ENCODE measurements at places on chromosomes 1 and 21. TPM values are rescaled to one million over a fixed set of nuclear protein-coding genes. Genes with fewer than 3 reads are reported as not detected.

GRCh38 chr1:209344156-209344555 lies 239.4 kb upstream of the CAMK1G start:
- no peak overlapping the region for H3K27ac ChIP-seq
- no peaks in the 10 kb centered on the region for H3K36me3 ChIP-seq
- DNase-seq: no peak
- H3K4me3 ChIP-seq: no peak overlapping the region
- no peaks in the 10 kb centered on the region for H3K27me3 ChIP-seq
- no peaks in the 10 kb centered on the region for H3K4me1 ChIP-seq

GRCh38 chr1:184326278-184326677 lies 60.6 kb upstream of the C1orf21 start:
- no peaks in the 10 kb centered on the region for H3K4me1 ChIP-seq
- no peaks in the 10 kb centered on the region for H3K27me3 ChIP-seq
- no peak overlapping the region for H3K27ac ChIP-seq
- H3K36me3 ChIP-seq: no peaks in the 10 kb centered on the region
- no peak overlapping the region for H3K4me3 ChIP-seq

DNA sequence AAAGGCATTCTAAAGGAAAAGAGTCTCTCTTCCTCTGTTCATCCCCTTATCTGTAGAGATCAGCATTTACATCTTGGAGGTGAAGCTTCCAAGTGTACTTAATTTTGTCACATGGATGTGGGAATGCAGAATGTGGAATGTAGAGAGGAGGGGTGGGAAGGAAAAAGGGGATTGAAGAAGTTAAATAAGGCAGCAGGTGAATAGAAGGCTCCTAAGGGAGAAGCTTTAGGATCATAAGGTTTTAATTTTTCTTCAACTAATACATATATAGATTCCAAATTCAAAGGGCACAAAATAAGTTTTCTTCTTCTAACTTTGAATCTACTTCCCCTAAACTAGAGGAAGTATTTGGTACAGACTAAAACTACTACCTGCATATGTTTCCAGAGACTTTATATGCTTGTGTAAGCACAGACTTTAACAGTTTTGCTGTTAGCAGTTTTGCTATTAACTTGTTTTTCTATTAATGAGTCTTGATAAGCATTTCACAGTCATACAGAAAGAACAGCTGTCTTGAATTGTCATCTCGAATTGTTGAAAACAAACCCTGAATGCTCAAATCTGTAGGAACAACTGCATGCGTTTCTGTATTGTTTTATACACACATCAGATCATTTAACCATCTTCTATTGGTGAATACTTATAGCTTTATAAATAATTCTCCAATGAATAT lies 12.7 kb downstream of the TENT5C start:
- H3K27ac ChIP-seq: no peak overlapping the region
- peaks cover 39% of the 10 kb centered on the region for H3K4me1 ChIP-seq
- H3K27me3 ChIP-seq: no peaks in the 10 kb centered on the region
- H3K36me3 ChIP-seq: no peaks in the 10 kb centered on the region

GRCh38 chr1:62312698-62313097 lies 6.5 kb downstream of the KANK4 start:
- no peak for DNase-seq
- no peaks in the 10 kb centered on the region for H3K36me3 ChIP-seq
- H3K4me3 ChIP-seq: no peak overlapping the region
- no peak overlapping the region for H3K27ac ChIP-seq
- no peaks in the 10 kb centered on the region for H3K4me1 ChIP-seq
- peaks cover 10% of the 10 kb centered on the region for H3K27me3 ChIP-seq

DNA sequence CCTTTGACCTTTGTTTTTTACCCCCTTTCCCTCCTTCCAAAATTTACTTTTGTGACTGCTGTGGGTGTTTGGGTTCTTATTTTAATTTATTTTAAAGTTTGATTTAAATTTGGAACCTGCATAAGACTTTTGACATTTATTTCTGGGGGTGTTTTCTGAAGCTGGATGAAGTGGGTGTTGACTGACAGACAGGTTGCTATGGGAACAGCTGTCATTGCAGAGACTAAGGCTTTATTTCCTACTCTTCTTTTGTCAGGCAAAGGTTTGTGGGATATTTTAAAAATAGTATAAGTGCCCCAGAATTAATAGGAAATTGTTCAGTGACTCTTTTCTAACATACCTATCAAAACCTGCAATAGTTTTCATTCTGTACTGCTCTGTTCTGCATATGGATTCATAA lies 290.8 kb upstream of the ESRRG start:
- no peak for DNase-seq
- H3K4me3 ChIP-seq: no peak overlapping the region
- H3K4me1 ChIP-seq: no peaks in the 10 kb centered on the region
- H3K27me3 ChIP-seq: no peaks in the 10 kb centered on the region
- H3K27ac ChIP-seq: no peak overlapping the region

- H3K4me3 ChIP-seq: no peak overlapping the region
- H3K27me3 ChIP-seq: peaks cover 2% of the 10 kb centered on the region
- peaks cover 15% of the 10 kb centered on the region for H3K4me1 ChIP-seq
- no peak for DNase-seq
Observed at GRCh38 chr1:153288634-153289275, 24.0 kb downstream of the PGLYRP3 start.

GRCh38 chr1:76247261-76247852 lies 172.8 kb downstream of the ST6GALNAC3 start:
- no peaks in the 10 kb centered on the region for H3K27me3 ChIP-seq
- H3K4me1 ChIP-seq: no peaks in the 10 kb centered on the region
- H3K27ac ChIP-seq: no peak overlapping the region
- H3K36me3 ChIP-seq: no peaks in the 10 kb centered on the region

GRCh38 chr1:84385347-84385746 lies 12.9 kb upstream of the DNASE2B start:
- DNase-seq: no peak
- no peaks in the 10 kb centered on the region for H3K36me3 ChIP-seq
- no peak overlapping the region for H3K27ac ChIP-seq
- H3K27me3 ChIP-seq: no peaks in the 10 kb centered on the region
- no peak overlapping the region for H3K4me3 ChIP-seq
- H3K4me1 ChIP-seq: no peaks in the 10 kb centered on the region

DNA sequence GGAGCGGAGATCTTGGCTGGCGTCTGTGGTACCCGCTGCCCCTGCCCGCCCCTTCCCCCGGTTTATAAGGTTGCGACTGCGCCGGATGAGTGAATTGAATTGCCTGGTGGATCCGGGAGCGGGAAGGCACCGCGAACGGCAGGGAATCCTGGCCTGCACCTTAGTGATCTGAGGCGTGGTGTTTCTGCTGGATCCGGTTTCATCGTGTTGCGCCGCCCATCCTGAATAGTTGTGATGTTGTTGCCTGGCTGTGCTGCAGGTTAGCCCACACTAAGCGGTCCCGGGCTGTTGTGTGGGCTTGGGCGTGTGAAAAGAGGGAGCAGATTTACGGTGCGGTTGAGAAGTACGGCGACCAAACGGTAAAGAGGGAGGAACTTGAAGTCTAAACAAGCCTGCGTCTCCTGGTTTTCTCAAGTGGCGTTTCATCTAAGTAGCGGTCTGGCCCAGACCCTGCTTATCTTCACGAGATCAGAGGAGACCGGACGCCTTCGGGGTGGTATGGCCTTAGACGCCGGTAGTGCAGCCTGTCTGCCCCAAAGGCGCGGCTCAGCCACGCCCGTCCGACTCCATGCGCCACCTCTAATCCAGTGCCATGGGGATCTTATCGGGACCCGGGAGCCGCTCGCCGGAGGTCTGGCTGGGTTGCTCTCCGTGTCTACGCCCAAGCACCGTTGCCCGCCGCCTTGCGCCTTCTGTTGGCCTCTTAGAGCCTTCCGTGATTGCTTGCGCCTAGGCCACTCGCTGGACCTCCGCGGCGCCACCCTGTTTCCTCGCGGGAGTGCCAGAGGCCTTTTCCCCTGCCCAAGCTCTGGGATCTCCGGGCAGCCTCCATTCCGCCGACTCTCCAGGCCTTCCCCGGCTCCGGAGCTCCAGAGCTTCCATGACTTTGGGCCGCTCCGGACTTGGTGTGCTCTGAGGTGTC lies 87.5 kb upstream of the RHOU start:
- H3K27ac ChIP-seq: no peak overlapping the region
- H3K36me3 ChIP-seq: no peaks in the 10 kb centered on the region
- peaks cover 28% of the 10 kb centered on the region for H3K4me1 ChIP-seq
- peak overlapping the region; percentile 57 for H3K4me3 ChIP-seq
- H3K27me3 ChIP-seq: peaks cover 31% of the 10 kb centered on the region

DNA sequence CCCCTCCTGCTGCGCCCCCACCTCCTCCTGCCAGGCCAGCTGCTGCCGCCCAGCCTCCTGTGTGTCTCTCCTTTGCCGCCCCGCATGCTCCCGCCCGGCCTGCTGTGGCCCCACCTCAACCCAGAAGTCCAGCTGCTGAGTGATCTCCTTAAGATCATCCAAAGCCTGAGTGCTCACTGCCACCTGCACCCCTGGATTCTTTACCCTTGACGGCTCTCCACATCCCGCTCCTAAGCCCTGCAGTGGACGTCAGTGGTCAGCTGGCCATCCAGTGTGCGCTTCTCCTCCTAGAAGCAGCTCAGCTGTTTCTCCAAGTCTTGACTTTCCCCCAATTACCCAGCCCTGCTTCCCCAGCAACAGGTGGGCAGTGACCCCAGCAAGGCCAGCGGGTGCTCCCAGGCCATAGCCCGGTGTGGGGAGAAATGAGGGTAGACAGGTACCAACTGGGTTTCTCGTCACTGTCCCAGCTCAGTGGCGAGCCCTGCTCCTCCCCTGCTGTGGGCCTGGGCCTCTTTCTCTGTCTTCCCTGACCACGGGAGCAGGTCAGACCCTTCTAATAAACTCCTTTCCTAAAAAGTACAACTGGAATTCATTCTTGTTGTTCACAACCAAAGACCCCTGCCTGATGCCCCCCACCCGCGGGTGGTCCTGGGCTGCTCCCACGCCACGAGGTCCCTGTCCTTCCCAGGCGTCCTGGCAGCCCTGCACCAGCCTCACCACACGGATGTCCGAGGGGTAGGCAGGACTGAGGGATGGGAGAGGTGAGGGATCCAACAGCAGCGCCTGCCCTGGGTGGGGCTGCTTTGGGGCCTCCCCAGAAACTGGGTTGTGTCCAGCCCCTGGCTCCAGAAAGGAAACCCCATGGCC lies 1.4 kb downstream of the KRTAP10-7 start:
- H3K27ac ChIP-seq: no peak overlapping the region
- H3K4me3 ChIP-seq: no peak overlapping the region
- no peaks in the 10 kb centered on the region for H3K36me3 ChIP-seq
- no peak for DNase-seq
- H3K4me1 ChIP-seq: no peaks in the 10 kb centered on the region

DNA sequence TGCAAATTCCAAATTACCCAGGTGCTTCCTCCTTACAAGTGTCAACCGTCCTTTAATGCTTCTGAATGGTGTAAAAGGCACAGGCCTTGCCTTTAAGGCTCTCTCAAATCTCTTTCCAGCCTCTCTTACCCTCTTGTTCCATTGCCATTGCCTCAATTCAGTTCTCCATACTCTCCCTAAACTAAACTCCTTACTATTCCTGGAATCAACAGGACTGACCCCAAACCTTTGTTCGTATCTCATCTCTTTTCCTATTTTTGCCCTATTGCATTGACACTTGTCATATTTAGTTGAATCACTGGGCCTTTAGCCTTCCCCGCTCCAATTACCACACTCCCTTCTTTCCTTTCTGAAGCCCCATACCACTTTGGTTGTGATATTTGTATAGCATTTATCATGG lies 3.9 kb upstream of the CD55 start:
- peaks cover under 1% of the 10 kb centered on the region for H3K4me1 ChIP-seq
- no peak for DNase-seq
- H3K27me3 ChIP-seq: no peaks in the 10 kb centered on the region
- H3K27ac ChIP-seq: no peak overlapping the region
- no peaks in the 10 kb centered on the region for H3K36me3 ChIP-seq

- DNase-seq: no peak
- H3K4me1 ChIP-seq: no peaks in the 10 kb centered on the region
- no peaks in the 10 kb centered on the region for H3K36me3 ChIP-seq
- no peak overlapping the region for H3K4me3 ChIP-seq
Observed at GRCh38 chr1:85282424-85282823, 6.0 kb upstream of the BCL10 start.

- no peaks in the 10 kb centered on the region for H3K4me1 ChIP-seq
- peaks cover 9% of the 10 kb centered on the region for H3K36me3 ChIP-seq
- no peak overlapping the region for H3K4me3 ChIP-seq
- no peak for DNase-seq
Observed at GRCh38 chr1:158999316-159000069, 10.2 kb upstream of the IFI16 start.

GRCh38 chr21:16837321-16837720 lies 675.5 kb upstream of the CXADR start:
- H3K27me3 ChIP-seq: no peaks in the 10 kb centered on the region
- H3K4me3 ChIP-seq: no peak overlapping the region
- H3K27ac ChIP-seq: no peak overlapping the region
- H3K4me1 ChIP-seq: no peaks in the 10 kb centered on the region
- H3K36me3 ChIP-seq: no peaks in the 10 kb centered on the region

DNA sequence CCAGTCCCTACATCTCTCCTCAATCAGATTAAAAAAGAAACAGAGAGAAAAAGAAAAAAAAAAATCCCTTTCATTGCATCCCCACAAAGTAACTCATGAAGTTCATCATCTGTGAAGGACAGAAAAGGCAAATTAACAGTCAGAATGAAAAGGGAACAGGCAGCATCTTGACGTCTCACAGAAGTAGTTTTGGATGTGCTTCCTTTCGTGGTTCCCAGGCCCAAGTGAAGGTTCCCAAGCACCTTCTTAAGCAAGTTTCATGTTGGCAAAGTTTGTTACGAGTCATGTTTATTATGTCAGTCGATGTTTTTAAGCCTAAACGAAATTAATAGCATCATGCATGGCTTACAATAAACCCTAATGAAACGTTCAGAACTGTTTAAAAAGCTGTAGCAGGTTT lies 475.2 kb downstream of the SETD4 start:
- no peaks in the 10 kb centered on the region for H3K4me1 ChIP-seq
- H3K27me3 ChIP-seq: peaks cover 7% of the 10 kb centered on the region
- no peaks in the 10 kb centered on the region for H3K36me3 ChIP-seq
- DNase-seq: no peak
- H3K4me3 ChIP-seq: no peak overlapping the region
- H3K27ac ChIP-seq: no peak overlapping the region

DNA sequence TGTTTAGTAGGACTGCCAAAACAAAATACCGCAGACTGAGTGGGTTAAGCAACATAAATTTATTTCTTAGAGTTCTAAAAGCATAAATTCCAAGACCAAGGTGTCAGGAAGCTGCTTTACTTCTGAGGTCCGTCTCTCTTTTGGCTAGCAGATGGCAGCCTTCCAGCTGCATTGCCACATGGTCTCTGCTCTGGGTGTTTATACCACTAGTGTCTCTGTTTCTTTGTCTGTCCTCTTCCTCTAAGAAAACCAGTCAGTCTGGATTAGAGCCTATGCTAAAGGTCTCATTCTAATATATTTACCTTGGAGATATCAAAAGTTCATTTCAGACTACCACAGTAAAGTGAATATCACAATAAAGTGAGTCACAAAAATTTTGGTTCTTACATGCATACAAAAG lies 519.8 kb downstream of the COL11A1 start:
- H3K36me3 ChIP-seq: no peaks in the 10 kb centered on the region
- no peaks in the 10 kb centered on the region for H3K27me3 ChIP-seq
- no peak for DNase-seq
- H3K4me3 ChIP-seq: no peak overlapping the region
- no peaks in the 10 kb centered on the region for H3K4me1 ChIP-seq

TLR5 gene
- 2.5 TPM for total RNA-seq

RNU1-3 gene
- total RNA-seq: 3,994 TPM

CD53 gene
- 342 TPM for total RNA-seq

FTCD gene
- total RNA-seq: 0.95 TPM

SIM2 gene
- total RNA-seq: 0.16 TPM

NBPF6 gene
- total RNA-seq: not detected

BEND5 gene
- total RNA-seq: 5.8 TPM

GPA33 gene
- 8.6 TPM for total RNA-seq

GOLT1A gene
- total RNA-seq: 0.30 TPM

MROH9 gene
- total RNA-seq: not detected

SPRR3 gene
- total RNA-seq: not detected
